Esophagus squamous epithelium (tissue), 5 donors: ENCODE measurements at places on chromosomes 2 and 18.

- DNase-seq: no peak
These were observed 130.2 kb downstream of the MTCL1 start for GRCh38 chr18:8835521-8835953.

- DNase-seq: no peak
These were observed 278.8 kb downstream of the TNS1 start for GRCh38 chr2:217723981-217724380.

DNA sequence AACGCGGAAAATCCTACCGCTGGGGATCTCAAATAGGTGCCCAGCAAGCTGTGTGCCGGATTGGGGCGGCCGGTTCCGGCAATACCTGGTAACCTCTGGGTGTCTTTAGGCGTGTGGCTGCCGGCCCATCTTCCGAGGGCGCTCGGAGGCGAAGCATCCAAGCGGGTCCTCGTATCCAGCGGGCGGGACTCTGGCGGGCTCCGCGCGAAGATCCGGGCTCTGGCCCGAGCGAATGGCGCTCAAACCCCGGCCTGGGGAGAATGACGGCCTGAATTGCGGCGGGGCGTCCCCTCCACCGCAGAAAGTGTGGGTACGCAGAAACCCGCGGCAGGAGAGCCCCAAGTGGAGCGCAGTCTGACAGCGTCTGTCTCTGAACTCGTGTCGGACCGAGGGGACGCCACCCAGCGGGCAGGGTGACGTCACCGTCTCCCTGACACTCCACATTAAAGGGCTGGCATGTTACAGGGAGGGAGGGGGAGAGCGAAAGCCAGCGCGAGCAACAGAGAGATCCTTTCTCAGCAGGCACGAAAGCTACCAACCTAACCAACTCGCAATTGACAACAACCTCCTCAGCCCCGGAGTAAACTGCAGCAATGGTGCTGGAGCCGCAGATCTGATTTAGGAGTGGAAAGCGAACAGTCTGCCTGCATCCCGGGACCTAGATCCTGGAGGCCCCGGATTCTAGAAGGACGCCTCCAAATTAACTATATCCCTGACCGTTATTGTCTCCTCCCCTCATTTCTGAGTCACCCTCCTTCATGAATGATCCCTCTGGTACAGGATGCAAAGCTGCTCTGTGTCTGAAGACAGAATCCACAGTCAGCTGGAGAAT, at the start of gene SKOR2:
Gene SKOR2, minus strand, starts transcription at position 372 of the 832 bp plus-strand sequence. CDS start 2,477 bp downstream, outside the sequence.
- no peak for DNase-seq

GRCh38 chr2:76599732-76600368, 889.1 kb upstream of the GCFC2 start:
- no peak for DNase-seq

DNA sequence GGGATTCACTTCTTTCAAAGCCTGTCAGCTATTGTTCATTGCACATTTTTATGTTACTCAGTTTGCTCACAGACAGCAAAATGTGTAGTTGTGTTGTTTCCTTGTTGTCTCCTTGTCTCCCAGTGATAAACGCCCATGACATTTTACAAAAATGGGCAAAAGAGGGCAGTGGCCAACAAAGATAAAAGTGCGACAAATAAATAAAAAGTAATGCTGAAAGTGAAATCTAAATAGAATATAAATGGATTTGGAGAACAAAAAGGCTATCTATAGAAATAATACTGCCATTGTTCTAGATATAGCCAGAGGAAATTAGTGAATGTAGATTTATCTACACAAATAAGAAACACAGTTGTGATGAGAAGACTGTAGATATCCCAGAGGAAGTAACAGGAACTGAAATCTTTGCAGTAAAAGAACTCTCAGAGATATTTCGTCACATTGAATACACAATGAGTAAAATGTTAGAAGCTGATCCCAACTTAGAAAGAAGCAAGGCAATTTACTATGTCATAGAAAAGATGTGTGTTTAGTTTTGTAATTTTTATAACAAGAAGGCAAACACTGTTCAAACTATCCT, 1186.2 kb upstream of the FAM98A start:
- no peak for DNase-seq

GRCh38 chr2:107025291-107025857, 139.4 kb upstream of the ST6GAL2 start:
- no peak for DNase-seq

DNA sequence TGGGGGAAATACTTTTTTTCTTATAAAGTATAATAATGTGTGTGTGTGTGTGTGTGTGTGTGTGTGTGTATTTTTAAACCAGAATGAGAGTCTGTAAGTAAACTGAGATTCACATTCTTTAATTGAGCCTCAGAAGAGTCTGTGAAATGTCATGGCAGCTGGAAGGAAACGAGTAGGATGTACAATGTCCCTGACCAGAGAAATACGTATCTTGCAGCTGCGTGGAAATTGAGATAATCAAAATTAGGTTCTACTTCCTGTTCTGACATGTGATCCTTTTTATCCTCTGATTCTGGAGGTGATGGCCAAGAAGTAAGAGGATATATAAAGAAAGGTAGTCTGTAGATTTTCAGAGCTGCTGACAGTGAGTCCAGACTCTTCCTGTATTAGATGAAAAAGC, 50.0 kb downstream of the SH3RF3 start:
- no peak for DNase-seq

DNA sequence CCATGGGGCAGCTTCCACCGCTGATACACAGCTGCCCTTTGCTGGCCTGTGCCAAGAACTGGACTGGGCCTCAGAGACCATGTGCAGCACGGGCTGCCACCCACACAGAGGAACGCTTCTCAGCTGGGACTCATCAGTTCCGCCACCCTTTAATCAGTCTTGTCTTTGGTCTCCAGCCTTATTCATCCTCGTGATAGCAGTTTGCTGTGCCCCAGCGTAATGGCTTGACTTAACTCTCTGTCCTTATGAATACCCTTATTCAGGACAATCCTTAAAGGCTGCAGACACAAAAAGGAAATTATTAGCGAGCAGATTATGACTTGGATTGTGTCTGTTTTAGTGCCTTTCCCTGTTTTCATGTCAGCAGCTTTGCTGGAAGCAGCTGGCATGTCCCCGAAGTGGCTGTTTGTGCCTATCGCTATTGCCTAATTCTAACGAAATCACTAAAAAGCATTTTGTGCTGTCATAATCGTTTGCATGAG, 108.9 kb upstream of the DAPL1 start:
- no peak for DNase-seq

DNA sequence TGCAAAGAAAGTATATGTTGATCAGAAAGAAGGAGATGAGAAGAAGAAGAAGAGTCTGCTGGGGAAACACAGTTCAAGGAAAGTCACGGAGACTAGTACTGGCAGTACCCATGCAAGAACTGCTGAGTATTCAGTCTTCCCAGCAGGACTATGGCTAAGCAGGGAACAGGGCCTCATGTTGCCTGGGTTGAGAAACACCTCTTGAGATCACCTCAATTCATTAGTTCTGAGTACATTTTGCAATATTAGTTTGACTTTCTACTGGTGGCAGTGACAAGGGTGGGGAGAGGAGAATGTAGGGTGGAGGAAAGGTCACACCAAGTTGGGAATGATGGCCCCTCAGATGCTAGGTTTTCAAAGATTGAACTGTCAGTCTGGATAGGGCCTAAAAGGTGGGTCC, 50.5 kb downstream of the MRPL33 start:
- DNase-seq: no peak

GRCh38 chr2:39494784-39495251, 57.7 kb upstream of the MAP4K3 start:
- no peak for DNase-seq

GRCh38 chr2:39743269-39743776, 35.7 kb downstream of the THUMPD2 start:
- no peak for DNase-seq

- no peak for DNase-seq
These were observed 650 bp upstream of the AFG3L2 start for GRCh38 chr18:12377556-12378197.

- no peak for DNase-seq
These were observed 107.4 kb upstream of the CREB1 start for GRCh38 chr2:207422380-207422779.

DNA sequence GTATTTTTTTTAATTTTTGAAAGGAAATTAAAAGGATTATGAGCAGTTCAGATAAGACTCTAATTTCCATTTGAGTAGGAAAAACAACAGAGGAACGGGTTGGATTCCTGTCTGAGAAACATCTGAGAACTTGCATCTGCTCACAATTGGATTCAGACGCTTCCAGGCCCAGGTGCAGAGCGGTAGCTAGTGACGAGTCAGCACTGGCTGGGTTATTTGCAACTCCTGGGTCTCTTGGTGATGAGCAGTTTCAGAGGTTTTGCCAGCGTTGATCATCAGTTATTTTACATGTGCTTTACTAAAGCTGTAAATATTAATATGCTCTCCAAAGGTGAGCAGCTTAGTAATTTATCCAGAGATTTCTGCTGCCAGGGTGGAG, 39.1 kb upstream of the B3GNT7 start:
- DNase-seq: no peak

GRCh38 chr18:74951165-74951760, 257.7 kb downstream of the PTGR3 start:
- DNase-seq: no peak
